ENCODE measurements at places on chromosomes 4 and X.
A peak's percentile ranks its signal among the peaks of the same experiment; 100 is the strongest.

- DNase-seq: no peak
These were observed 247.8 kb upstream of the FAM47A start for GRCh38 chrX:34379891-34380290.

DNA sequence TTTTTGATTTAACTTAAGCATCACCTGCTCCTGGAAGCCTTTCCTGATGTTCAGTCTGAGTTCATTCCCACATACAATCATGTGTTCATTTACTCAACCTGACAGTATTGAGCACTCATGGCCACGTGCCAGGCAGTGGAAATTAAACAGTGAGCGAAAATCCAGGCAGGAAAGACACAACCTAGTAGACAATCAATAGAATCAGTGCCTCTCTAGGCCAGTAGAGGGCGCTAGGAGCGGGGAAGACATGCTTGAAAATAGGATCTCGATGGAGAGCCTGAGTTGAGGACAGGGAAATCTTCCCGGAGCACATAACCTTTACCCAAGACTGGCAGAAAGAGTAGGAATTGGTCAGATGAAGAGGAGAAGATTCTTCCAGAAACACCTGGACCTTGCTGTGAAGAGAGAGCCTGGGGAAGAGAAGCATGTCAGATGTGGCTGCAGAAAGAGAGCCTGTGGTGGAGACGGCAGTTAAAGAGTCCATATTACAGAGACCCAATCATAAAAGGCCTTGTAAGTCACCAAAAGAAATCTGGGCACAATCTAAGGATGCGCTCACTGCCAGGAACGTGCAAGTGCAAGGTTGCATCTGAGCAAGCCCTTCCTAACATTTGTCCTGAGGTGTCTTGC, 103.5 kb downstream of the LDB2 start:
- peak; percentile 54 for DNase-seq

GRCh38 chr4:31194823-31195222, 474.7 kb downstream of the PCDH7 start:
- no peak for DNase-seq

DNA sequence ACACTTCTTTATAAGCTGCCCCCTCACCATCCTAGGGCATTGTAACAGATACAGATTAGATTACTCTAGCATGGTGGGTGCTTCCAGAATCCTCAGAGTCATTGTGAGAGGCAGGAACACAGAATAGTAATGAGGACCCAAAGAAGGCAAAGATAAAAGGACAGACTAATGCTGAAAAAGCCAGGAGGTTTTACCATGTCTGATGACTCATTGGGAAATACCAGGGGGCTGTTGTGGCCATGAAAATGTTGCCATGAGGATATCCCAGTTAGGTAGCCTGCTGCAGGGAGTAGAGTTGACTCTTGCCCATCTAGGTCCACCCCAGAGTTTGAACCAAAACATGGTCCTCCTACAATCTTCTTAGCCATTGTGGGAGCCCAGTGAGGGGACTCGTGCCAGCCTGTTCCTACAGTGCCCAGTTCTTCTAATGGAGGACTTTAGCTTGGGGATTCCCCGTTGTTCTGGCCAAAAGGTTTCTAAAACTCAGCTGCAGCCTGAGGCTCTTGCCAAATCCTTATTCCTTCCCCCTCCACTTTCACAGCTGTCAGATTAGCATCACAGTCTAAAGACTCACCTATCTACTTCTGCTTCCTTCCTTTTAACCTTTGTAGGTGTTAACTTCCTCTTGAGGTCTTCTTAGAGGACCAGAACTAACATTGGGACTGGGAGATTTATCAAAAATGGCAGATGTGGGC, 586.0 kb upstream of the AADAT start:
- no peak for DNase-seq

- DNase-seq: no peak
These were observed 73.8 kb downstream of the MTMR1 start for GRCh38 chrX:150767045-150767395.

DNA sequence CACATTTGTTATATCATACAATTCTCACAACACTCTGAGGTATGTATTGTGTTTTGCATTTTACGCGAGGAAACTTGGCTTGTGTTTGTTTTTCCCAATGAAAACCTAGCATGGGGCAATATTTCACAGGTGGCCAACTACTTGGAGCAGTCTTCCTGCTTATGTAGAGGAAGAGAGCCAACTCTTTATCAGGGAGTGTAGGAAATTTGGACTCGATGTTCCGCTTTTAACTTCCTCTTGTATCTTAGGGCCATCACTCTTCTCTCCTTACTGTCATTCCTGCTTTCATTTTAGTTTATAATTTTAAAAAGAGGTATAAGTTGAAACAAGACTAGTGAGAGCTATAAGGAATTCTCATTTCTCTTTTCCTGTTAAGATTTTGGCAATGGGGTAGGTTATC, 107.7 kb upstream of the RPS6KA3 start:
- DNase-seq: no peak

DNA sequence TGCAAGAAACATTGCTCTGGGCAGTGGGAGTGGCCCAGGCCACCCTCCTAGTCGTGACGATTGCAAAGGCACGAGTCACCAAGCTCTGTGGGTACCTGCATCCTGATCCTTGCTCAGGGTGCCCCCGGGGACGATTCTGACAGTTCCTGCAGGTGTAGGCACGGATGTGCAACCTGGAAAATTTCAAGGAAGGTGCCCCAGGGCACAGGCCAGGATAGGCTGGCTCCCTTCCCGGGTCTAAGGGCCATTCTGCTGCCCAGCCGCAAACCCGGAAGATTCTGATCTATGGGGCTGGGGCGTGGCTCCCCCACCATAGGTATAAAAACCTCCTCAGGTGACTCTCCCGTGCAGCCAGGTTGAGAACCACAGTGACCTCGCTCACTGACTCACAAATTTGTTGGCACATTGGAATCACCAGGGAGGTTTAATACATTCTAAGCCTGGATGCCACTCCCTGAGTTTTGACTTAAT, 228.5 kb downstream of the PTTG2 start:
- no peak for DNase-seq

- no peak for DNase-seq
These were observed 44.4 kb upstream of the PPARGC1A start for GRCh38 chr4:23934223-23934622.

GRCh38 chr4:164383358-164384220, 370.3 kb upstream of the SMIM31 start:
- peak; percentile 11 for DNase-seq

GRCh38 chrX:70422851-70423341, at the start of gene GDPD2:
Gene GDPD2, plus strand, starts transcription at chrX:70423314. Its CDS starts 1,671 bp downstream, at chrX:70424985.
- no peak for DNase-seq

GRCh38 chr4:3248811-3249661, at the start of gene MSANTD1:
Gene MSANTD1, plus strand, starts transcription at chr4:3249159. Its CDS starts 64 bp downstream, at chr4:3249223.
- DNase-seq: no peak

DNA sequence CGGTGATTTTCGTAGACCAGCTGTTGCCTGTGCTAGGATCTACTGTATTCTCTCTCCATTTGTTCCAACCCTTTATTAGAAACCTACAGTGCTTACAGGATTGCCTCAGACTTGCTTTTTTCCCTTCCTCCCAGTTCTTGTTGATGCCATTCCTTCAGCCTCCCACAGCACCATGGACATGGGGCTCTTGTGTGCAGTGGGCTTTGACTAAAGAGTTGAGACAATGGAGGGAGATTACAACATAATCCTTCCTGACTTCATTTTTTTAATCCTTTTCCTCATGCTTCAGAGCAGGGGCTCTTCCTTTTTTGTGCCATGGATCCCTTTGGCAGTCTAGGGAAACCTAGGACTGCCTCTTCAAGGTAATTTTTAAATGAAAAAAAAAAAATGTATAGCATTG, 92.1 kb downstream of the BMPR1B start:
- no peak for DNase-seq

- no peak for DNase-seq
These were observed 71.3 kb downstream of the PAK3 start for GRCh38 chrX:111167334-111167733.

GRCh38 chrX:71439896-71440295, 73.7 kb downstream of the TAF1 start:
- no peak for DNase-seq

GRCh38 chr4:82017680-82018079, 356.1 kb downstream of the HNRNPD start:
- DNase-seq: no peak

DNA sequence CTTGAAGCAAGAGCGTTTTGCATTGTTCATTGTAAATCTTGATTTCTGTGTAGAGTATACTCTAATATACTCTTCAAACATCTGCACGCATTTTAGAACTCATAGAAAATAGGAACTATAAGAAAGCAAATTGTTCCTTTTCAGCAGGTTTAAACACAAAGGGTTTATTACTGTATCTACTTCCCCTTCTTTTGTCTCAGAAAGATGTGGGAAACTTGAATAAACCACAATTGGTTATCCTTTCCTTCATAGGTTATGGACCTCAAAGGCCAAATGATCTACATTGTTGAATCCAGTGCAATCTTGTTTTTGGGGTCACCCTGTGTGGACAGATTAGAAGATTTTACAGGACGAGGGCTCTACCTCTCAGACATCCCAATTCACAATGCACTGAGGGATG, 46.0 kb upstream of the GUCY1B1 start:
- DNase-seq: no peak

- no peak for DNase-seq
These were observed 137.4 kb downstream of the DCLK2 start for GRCh38 chr4:150215601-150216000.

DNA sequence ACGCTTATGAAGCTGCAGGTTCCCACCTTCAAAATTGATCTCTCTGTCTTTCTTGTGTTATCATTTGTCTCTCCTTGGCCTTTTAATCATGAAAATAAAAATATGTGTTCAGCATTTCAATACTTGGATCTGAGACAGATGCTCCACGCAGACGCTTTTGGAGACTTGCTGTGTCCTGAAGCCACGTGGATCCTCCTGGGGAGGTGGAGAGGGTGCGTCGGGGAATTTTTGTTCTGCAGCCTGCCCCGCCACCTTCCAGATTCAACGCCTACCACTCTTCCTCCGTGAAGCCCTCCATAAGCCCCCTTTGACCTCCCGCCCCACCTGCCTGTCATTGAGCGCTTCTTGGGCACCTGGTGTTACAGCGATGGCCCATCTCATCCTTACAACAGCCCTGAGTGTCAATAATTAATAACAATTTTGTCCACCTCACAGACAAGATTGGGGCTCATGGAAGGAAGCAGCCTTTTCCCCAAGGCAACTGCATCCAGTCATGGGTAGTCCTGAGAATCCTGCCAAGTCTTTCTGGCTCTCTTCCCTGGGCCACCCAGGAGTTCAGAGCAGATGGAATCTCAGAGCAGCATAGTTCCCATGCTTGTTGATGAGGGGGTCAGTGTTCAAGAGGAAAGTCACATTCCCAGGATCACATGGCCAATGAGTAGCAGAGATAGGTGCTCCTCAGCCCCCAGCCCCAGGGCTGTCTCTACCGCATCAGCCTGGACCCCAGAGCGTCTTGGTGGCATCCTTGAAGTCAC, 172.6 kb upstream of the PSAPL1 start:
- no peak for DNase-seq

Measured in stimulated activated CD4-positive, alpha-beta T cell treated with anti-CD3 and anti-CD28 coated beads, Interleukin-15, amount 100 ng/mL, for 24 hours (primary cell).